ENCODE measurements at places on chromosomes 7 and 10.

- no peak for DNase-seq
These were observed 12.7 kb downstream of the PARP12 start for GRCh38 chr7:140050100-140050499.

DNA sequence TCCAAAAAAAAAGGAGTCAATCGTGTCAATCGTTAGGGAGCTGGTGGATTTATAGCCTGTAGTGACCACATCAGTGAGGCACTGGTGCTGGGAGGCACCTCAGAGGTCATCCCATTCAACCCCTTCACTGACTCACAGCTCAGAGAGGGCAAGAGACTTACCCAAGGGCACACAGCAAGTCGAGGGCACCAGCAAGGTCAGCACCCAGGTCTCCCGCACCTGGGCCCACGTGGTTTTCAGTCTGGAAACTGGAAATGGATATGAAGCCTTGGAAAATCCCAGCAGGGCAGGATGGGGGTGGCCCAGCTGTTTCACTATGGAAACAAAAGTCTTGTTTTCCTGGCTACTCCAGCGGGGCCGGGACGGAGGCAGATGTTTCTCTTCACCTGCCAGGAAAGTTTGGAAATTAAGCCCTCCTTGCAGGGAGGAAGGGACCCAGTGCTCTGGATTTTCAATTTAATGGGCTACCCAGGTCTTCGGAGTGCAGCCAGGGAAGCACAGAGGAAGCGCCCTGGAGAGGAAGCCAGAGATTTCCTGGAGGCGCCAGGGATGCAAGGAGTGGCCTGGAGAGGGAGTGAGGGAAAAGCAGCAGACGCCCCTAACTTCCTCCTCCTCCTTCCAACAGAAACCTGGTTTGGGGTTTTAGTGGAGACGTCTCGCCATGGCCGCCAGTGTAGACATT, 157.2 kb upstream of the TNRC18 start:
- DNase-seq, result no peak

GRCh38 chr7:70736715-70737460, 395.1 kb upstream of the GALNT17 start:
- no peak for DNase-seq

- no peak for DNase-seq
These were observed 319.7 kb upstream of the SP4 start for GRCh38 chr7:21108182-21108581.

DNA sequence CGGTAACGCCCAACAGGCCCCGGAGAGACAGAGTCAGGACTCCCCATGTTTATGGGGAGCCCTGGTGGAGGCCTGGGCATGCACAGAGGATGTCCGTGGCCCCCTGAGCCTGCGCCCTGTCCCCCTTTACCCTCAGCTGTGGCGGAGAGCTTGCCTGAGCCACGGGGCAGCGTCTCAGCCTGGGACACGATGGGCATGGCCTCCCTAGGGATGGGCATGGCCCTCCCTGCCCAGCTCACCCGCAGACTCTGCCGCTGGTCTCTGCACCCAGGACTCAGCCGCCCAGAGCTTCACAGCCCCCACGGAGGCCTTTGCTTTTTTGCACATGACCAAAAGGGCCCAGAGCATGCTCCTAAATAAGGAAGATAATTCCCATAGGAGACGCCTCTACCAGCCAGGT, 394.2 kb downstream of the PTPRN2 start:
- DNase-seq, result no peak

DNA sequence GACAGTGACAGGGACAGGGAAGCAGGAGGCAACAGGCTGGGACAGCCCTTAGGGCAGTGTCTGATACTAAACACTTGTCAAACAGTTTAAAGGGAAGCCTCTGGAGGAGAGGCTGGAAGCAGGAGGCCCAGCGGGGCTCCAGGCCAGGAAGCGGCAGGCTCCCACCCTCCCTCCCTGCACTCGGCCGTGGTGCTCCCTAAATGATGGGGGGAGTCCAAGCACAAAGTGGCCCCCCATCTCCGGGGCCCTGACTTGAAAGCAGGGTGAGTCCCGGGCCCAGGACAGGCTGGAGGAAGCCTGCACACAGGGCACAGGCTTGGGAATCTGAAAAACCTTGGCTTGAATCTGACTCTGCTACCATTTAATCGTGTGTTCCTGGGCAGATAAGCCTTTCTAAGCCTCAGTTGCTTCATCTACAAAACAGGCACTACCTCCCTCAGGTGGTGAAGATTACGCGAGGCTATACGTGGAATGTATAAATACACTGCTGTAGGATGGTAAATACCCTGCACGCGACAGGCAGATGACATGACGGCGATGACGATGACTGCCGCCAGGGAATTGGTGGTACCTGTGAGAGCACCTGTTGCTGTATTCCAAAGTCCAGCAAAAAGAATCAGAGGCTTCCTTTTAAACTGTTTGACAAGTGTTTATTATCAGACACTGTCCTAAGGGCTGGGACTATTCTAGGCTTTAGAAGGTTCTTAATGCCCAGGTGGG, 34.1 kb downstream of the GBX1 start:
- no peak for DNase-seq

- DNase-seq, result no peak
These were observed 60.9 kb downstream of the GRB10 start for GRCh38 chr7:50721661-50722259.

All from NT2/D1 (cell line).